Lung (tissue), 17 donors: ENCODE measurements at places on chromosomes 2 and 18. TPM values are rescaled to one million over a fixed set of nuclear protein-coding genes. Genes with fewer than 3 reads are reported as not detected.

- DNase-seq: peak; percentile 99
Observed at GRCh38 chr18:48538531-48539405, at the start of gene CTIF. Gene CTIF (plus strand): TSS chr18:48539031. CDS start chr18:48619566, 80,535 bp downstream.

DNA sequence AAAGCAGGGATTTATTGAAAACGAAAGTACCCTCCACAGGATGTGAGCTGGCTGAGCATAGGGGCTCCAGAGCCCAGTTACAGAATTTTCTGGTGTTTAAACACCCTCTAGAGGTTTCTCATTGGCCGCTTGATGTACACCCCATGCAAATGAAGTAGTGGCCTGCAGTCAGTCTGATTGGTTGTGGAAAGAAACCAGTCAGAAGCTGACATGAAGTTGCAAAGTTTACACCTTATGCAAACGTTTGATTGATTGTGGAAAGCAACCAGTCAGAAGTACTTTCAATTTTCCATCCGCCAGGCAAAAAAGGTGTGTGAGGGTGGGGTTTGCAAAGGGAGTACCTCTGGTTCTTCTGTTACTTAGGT, 62.3 kb downstream of the VWA3B start:
- DNase-seq: peak; percentile 45

DNA sequence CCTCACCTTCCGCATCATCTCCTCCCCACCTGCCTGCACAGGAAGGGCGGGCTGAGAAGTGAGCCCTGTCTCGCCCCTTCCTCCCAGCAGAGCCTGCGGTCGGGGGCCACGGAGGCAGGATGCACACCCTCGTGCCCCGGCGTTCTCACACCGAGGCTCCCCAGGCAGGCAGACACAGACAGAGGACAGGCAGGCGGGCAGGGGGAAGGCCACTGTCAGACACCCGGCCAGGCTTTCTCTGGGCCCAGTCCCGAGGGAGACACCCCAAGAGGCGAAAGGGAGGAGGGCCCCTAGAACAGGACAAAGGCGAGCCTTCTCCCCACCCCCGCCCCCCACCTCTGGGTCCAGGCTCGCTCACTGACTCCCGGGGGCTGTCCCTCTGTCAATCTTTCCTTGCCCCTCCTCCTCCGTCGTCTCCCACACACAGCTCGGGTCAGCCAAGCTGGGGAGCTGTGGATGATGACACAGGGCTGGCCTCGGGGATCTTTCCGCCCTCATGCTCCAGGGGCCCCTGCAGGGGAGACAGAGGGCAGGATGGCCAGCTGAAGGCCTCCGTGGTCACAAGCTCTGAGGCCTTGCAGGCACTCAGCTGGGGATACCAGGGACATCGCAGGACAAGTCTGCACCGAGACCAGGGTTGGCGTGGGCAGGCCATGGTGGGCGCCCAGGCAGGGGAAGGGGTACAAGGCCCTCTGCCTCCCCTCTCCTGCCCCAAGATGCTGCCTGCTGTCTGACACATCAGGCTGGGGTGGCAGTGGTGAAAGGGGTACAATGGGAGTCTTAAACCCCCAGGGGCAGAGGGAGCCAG, 24.9 kb downstream of the BIN1 start:
- peak; percentile 70 for DNase-seq

GRCh38 chr2:113137827-113138226, 10.4 kb downstream of the IL1RN start:
- no peak for DNase-seq

- peak; percentile 9 for DNase-seq
Observed at GRCh38 chr2:191789796-191790195, 57.1 kb downstream of the CAVIN2 start.

DNA sequence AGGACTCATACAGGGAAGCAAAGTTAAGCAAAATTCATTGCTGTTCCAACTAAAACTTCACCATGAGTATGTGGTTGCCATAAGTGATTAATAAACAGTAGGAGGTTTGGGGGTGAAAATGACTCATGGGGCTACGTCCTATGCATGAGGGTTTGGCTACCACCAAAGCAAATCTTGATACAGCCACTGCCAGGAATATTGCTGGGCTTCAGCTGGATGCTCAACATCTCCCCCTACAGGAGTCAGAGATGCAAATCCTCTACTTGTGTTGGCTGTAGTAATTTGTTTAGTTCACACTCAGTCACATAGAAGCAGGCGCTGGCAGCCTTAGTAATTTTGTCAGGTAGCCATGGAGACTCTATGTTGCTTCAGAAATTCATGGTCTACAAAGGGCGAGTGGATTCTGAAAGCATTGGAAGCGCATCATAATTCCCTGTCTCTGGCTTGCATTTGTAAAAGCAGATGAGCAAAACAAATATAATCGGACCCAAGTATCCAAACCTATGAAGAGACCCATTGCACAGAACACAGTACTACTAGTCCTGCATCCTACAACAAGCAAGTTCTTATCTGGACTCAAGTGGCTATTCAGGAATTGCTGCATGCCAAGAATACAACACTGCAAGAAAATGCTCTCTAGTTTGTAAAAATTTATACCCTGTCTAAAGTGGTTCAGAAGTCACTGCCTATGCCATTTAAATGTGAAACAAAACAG, 76.0 kb downstream of the CD28 start:
- DNase-seq: peak; percentile 79

DNA sequence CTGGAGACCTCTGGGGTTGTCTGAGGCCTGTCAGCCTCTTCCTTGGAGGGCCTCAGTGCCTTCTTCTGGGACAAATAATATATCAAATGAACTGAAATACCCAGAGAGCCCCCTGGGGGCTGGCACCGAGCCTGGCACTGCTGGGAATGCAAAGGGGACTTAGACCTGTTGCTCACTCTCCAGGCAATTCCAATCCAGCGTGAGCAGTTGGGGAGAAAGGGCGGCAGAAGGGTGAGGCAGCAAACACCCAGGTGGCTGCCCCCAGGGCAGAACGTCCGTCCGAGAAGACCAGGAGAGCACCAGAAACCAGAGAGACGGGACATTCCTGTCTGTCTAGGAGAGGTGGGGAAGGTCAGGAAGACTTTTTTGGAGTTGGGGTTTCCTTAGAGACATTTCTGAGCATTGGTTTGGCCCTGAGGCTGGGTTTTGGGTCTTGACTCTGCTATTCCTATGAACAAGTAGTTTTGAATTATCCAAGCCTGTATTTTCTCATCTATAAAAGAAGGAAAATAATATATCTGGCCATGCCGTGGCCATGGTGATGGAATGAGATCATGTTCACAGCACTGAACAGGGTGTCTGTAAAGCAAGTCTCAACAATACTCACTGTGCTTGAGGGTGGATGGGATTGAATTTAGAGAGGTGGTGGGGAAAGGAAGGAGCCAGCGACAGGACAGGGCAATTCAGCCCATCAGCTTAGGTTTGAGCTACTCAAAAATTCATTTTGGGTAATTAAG, 44.3 kb upstream of the ZBTB7C start:
- no peak for DNase-seq

DNA sequence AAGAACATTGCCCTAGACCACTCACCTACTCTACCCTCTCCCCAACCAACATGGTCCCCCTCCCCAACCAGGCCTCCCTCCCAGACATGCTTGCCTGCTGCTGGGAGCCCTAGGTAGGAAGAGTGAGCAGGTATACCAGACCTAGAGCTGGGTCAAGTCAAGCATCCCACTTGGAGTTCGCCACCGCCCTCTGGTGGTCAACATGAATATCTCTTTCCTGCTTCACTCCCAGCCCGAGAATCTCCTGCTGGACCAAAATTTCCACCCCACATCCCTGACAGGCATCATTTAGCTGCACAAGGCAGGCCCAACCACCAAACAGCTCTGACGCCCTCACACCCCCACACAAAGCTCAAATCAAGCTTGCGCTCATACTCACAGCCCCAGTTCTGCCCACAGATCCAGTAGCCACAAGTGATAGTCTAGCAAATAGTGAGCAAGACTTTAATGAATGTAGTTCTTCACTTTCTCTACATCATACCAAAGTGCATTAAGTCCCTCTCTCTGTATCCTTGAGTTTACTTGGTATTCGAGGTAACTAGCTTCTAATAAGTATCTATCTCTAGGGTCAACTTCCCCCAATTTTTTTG, 116.0 kb downstream of the TNS1 start:
- peak; percentile 82 for DNase-seq

DNA sequence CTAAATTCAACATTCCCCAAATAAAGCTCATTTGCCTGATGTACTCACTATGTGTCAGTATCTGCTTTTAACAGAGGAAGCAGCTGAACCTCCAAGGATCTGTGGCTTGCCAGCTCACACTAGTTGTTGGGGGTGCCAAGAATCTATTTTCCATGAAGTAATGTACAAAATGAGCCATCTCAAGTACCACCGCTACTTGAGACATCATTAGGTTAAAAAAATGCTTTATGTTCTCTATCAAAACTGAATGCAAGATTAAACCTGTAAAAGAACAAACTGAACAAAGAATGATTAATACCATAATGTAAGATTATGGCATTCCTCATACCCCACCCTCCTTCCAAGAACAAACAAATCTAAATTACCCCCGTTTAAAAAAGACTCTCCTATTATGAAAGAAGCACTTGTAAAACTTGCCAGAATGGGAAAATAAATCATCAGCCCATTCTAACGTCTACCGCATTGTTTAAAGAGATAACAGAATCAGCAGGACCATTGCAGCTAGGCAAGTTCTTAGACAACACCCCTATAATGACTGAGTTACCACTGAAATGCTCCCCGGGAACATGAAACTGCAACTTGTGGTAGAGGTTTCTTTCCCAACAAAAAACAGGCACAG, 471.6 kb downstream of the DLGAP1 start:
- no peak for DNase-seq

- peak; percentile 62 for DNase-seq
Observed at GRCh38 chr18:9516437-9517064, 41.2 kb downstream of the RALBP1 start.

GRCh38 chr2:2748399-2749205, 417.5 kb upstream of the MYT1L start:
- no peak for DNase-seq

- no peak for DNase-seq
Observed at GRCh38 chr2:161578998-161579397, 45.2 kb upstream of the SLC4A10 start.

GRCh38 chr2:43414586-43415135, 181.2 kb downstream of the THADA start:
- DNase-seq: no peak

DNA sequence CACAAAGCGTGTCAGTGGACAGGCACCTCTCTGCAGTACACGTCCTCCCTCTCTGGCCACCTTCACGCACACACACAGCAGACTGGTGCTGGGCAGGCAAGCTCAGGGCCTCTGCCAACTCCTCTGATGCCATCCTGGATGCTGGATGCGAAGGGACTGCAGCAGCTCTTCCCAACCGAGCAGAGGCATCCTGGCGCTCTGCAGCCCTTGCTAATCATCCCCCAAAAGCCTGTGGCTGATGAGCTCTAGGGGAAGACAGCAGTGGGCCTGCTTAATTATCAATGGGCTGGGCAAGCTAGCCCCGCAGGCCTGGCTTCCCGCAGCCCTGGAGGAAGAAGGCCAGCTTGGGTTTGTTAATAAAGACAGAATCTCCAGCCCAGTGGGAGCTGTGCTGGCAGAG, 71.3 kb upstream of the TEX51 start:
- DNase-seq: no peak

GRCh38 chr2:156455361-156455975, 19.3 kb downstream of the GPD2 start:
- no peak for DNase-seq

GRCh38 chr2:151171186-151171585, 90.5 kb downstream of the RBM43 start:
- DNase-seq: no peak

DNA sequence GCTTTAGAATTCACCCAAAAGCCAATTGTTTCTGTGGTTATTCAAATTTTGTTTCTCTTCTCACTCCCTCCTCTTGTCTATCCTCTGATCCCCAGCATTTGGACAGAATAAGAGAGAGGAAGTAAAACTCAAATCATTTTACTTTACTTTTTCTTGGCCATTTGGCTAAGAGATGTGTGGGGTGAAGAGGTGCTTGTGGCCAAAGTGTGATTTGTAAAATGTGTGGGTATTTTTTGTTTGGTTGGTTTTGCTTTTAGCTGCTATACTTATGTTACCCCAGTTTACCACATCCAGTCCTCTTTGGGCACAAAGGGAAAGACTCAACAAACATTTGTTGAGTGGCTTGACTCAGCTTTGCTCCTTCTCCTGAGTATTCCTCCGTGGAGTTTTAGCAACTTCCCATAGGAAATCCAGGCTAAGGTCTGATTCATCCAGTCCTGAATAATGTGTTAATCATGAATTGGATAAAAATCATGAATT, 109.1 kb upstream of the CYP1B1 start:
- no peak for DNase-seq

GRCh38 chr18:22143347-22144340, 25.7 kb upstream of the GATA6 start:
- DNase-seq: no peak

- no peak for DNase-seq
Observed at GRCh38 chr2:185757356-185757755, 18.8 kb downstream of the FSIP2 start.

GRCh38 chr18:9422816-9423519, 52.3 kb upstream of the RALBP1 start:
- DNase-seq: no peak

- DNase-seq: no peak
Observed at GRCh38 chr2:108363908-108364225, 13.9 kb upstream of the SULT1C4 start.

- no peak for DNase-seq
Observed at GRCh38 chr18:48192542-48192941, 216.6 kb downstream of the ZBTB7C start.

DNA sequence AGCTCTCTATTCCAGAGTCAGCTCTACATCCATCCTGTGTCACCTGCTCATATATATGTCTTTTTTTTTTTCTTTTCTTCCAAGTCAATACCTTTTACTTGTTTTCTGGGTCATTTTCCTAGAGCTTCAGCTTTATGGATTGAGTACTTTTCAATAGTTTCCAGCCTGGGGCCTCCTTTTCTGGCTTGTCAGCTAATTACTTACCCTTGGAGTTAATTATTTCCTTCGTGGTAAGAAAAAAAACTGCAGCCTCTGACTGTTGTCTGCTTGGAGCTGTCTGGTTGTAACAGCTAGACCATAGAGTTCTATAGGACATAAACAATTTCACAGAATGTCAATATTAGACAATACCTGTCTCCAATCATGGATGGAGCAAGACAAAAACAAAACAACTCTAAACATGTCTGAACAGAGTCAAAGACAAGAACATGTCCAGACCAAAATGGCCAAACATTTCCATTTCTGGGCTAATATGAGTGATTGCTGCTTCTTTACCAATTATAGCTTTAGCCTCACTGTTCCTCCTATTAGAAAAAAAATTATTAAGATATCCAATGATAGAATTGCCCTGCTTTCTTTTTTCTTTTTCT, 643.1 kb downstream of the SLC4A3 start:
- DNase-seq: no peak

The TGFA gene
- total RNA-seq: 1.9 TPM

The EDAR gene
- total RNA-seq: not detected

The IL36A gene
- total RNA-seq: not detected

The TCF7L1 gene
- 21.5 TPM for total RNA-seq

The PROKR1 gene
- total RNA-seq: not detected

The SERPINB10 gene
- 0.64 TPM for total RNA-seq

The KHK gene
- 1.6 TPM for total RNA-seq

The CFAP53 gene
- total RNA-seq: 7.1 TPM

The IHH gene
- total RNA-seq: 2.2 TPM

The FHOD3 gene
- 4.4 TPM for total RNA-seq

The ASB18 gene
- total RNA-seq: not detected

The KCNE4 gene
- 5.3 TPM for total RNA-seq

The CXCR1 gene
- total RNA-seq: 1.9 TPM

The RANBP2 gene
- 58.8 TPM for total RNA-seq
